ENCODE measurements at places on chromosomes 5 and 9. TPM values are rescaled to one million over a fixed set of nuclear protein-coding genes. Genes with fewer than 3 reads are reported as not detected.

GRCh38 chr5:490116-491106, 33.8 kb downstream of the SLC9A3 start:
- no peaks in the 10 kb centered on the region for H3K36me3 ChIP-seq
- no peak overlapping the region for H3K27ac ChIP-seq
- H3K4me3 ChIP-seq = no peak overlapping the region

DNA sequence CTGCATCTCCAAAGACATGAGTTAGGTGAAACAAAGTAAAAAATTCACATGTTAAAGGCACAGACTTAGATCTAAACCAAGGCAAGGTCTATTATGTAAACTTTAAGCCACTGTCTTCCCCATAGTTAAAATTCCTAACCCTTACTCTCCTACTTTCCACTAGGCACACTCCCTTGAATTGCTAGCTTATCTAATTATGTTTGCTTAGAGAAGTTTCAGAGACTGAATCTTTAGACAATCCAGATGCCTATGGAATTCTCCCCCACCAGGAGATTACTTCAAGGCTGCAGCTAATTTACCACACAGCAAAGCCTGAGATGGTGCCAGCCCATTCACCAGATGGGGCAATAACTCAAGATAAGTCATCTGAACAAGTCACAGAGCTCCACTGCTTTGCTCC, 803.1 kb upstream of the COX7C start:
- H3K4me3 ChIP-seq = no peak overlapping the region
- DNase-seq = no peak
- no peak overlapping the region for H3K27ac ChIP-seq
- no peaks in the 10 kb centered on the region for H3K27me3 ChIP-seq
- no peaks in the 10 kb centered on the region for H3K4me1 ChIP-seq

DNA sequence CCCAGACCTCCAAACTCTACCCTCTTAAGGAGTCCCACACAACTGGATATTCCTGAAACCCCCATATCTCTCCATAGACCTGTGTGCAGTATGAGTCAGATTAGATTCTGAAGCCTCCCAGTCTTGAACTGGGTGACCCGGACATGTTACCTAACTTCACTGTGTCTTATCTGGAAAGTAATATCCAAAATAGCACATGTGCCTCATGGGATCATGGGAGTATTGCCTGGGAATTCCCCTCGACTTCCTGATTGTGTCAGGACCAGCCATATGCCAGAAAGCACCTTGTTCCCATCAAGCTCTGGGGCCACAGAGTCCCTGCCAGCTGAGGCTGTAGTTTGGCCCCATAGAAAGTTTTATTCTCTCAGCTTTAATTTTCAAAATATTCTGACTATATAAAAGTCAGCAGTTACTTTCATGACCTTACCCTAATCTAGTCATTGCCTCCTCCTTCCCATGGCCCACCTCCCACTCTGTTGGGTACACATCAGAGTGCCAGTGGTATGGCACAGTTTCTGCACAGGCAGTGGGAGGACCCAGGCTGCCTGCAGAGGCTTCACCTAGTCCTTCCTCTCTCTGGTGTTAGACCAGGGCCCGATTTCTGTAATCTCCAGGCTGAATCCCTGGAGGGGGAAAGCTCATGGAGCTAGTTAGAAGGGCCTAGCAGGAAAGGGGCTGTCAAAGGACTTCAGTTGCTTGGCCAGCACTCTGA, 19.5 kb upstream of the B4GALT1 start:
- DNase-seq = no peak
- no peaks in the 10 kb centered on the region for H3K27me3 ChIP-seq
- H3K36me3 ChIP-seq = no peaks in the 10 kb centered on the region
- H3K4me1 ChIP-seq = peaks cover 25% of the 10 kb centered on the region
- no peak overlapping the region for H3K4me3 ChIP-seq
- H3K27ac ChIP-seq = no peak overlapping the region

DNA sequence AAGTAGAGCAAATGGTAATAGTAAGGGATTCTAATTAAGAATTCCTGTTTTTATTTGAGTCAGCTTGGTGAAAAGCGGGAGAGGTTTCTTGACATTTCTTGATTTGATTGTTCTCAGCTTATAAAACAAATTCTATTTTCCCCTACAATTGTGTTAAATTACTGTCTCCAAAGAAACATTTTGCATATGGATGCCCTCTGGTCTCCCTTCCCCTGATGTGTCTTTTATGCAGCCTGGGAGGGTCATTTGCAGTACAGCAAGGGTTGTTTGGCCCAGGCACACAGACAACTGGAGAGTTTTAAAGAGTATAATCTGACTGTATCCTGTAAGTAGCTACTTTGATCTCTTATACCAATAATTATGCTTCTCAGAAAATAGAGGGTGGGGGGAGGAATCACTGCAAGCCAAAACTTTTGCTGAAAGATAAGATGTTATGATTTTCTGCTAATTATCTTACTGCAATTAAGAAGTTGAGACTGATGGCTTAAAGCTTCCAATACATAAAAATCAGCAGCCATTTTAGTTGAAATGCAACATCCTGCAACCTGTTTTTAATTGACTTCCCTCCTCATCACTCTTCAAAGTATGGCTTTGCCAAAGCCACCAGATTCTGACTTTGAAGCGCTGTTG, 204.1 kb upstream of the SEMA6A start:
- no peak for DNase-seq
- no peak overlapping the region for H3K27ac ChIP-seq
- no peak overlapping the region for H3K4me3 ChIP-seq
- H3K27me3 ChIP-seq = no peaks in the 10 kb centered on the region
- H3K4me1 ChIP-seq = peaks cover 7% of the 10 kb centered on the region
- no peaks in the 10 kb centered on the region for H3K36me3 ChIP-seq

- H3K4me1 ChIP-seq = no peaks in the 10 kb centered on the region
- H3K27ac ChIP-seq = no peak overlapping the region
Measured at GRCh38 chr5:95358848-95359247, 32.3 kb upstream of the FAM81B start.

DNA sequence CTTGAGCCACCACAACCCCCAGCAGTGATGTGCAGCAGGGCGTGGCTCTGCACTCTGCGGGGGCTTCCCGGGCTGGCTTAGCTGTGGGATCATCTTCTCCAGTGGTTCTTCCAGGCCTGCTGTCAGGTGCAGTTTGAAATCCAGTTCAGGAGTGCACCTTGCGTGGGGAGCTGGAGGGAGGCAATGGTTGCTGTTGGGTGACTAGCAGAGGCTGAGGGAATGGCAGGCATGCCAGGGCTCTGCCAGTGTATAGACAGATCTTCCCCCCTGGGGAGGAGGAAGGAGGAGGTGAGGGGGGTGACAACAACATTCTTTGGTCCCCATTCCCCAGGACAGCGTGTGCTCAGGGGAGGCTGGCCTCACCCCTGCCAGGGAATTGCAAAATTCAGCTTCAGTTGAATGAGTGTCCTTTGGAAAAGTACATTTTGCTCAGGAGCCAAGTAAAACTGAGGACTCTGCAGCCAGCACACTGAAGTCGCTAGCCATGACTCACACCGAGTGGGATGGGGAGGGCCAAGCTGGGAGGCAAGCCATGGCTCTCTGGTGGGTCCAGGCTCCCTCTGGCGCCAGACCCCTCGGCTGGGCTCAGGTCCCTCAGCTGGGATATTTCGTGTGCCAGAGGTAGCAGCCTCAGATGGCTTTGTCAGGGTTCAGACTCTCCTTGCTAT, 35.0 kb downstream of the ERGIC1 start:
- H3K4me3 ChIP-seq = no peak overlapping the region
- H3K36me3 ChIP-seq = no peaks in the 10 kb centered on the region
- DNase-seq = peak; percentile 94
- H3K27ac ChIP-seq = peak overlapping the region; percentile 98
- H3K27me3 ChIP-seq = no peaks in the 10 kb centered on the region
- H3K4me1 ChIP-seq = peaks cover 96% of the 10 kb centered on the region

DNA sequence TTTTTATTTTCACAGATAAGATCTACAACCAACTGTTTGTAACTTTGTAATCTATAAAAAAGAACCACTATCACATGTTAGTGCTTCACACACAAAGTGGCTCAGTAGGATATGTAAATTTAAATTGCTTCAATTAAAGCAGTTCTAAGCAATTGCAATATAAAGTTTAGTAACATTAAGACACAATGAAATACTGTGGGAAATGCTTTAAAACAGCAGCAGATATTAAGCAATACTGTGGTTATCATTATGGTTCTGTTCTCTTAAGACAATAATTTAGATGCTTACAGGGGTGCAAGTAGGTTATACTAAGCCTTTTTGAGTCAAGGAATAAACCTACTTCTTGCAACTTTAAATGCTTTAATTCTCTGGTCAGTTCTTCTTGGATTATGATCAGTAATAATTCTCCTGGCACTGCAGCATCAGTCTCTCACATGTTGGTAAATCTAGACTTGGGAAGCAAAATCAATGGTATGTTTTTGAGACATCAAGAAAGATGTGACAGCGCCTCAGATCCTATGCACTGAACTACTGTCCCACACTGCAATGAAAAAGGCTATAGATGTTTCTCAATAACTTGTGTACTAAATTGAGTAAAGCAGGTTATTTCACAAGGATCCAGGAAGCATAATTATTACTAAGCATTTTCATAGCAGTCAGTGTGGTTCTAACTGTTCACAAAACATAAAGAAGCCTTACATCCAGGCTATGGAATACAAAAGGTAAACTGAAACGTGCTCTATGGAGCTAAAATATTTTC, 338.7 kb upstream of the PDE4D start:
- H3K4me3 ChIP-seq = no peak overlapping the region
- H3K27ac ChIP-seq = no peak overlapping the region
- DNase-seq = no peak
- no peaks in the 10 kb centered on the region for H3K36me3 ChIP-seq

The PCDHGC4 gene
- total RNA-seq = 5.4 TPM

Data from thyroid gland (tissue), 4 donors.